Activated T-helper 9 cell treated with anti-CD3 and anti-CD28 coated beads, Interleukin-2, amount 50 U/mL, for 16 hours (primary cell): ENCODE measurements at places on chromosomes 3 and 15.
A peak's percentile ranks its signal among the peaks of the same experiment; 100 is the strongest.

DNA sequence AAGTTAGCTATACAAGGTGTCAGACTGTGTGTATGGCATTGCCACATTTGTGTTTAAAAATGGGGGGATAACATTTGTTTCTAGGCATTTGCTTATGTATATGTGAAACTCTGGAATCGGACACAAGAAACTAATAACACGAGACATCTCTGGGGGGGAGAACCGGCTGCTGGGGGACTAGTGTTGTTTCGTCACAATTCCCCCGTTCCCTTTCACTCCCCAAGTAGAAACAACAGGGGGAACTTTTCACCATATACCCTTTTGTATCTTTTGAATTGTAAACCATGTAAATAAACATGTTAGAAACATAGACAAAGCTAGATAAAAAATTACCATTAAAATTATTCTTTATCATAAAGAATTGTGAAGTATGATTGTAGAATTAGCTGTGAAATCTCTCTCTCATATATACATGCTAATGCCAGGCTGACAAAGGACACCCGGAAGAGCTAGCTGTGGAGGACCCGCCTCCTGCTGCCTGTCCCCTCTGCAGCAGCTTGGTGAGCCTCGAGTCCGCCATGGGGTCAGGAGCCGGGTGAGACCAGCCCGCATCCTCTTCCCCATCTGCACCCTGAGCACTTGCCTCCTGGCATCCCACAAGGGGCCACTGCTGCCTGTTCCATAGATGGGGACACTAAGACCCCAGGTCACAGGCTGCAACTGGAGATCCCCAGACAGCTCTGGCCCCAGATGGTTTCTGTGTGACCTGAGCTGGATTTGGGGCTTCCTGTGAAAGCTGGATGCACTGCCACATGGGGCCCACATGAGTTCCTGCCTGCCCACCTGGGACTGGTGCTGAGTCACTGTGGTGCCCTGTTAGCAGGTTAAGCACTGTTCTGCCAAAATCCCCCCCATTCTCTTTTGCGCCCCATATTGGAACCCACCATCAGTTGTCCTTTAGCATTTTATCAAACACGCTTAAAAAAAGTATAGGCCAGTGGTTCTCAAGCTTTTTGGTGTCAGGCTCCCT lies 91.6 kb downstream of the IQSEC1 start:
- DNase-seq: no peak

DNA sequence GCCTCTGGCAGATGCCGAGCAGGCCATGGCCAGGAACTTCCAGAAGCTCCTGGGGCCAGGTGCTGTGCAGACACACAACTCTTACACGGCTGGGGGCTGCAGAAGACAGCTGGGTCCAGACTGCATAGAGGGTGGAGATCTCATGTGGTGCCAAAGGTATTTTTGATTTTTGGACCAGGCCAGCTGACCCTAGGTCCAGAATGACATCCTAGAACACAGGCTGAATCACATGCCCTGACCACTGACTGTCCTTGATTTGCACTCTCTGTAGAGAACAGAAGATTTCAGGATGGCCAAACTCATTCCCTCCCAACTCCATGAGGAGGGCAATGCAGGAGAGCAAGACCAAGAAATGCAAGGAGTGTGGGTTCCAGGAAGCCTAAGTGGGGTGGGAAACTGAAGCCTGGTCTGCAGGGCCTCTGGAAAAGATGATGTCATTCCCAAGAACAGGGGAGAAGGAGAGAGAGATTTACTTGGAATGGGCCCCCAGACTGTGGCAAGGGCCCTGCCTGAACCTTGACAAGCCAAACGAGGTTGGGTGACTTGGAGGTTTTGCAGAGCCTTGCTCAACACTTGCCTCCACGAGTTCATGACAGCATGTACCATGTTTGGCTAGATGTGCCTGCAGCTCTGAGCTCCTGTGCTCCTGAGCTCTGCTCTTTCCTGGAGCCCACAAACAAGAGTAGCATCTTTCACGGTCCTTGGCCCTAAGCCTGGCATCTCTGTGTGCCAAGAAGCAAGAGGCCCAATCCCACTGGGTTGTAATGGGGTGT lies 38.5 kb upstream of the CTSH start:
- DNase-seq: no peak

DNA sequence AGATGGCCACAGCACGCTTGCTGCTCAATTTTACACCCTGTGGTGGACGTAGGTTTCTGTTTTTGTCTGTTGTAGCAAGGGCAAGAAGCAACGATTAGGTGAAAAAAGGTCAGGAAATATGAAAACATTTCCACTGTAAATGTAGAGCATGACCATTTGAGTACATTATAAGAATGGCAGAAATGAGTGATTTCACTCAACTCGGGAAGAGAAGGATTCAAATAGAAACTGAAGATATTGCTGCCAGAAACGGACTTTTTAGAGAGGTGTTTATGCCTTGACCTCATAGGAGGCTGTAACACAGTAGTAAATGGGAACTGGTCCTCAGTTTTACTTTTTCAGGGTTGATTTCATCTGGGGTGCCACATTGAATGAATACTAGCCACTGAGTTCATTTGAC lies 33.1 kb upstream of the GASK1A start:
- DNase-seq: no peak

GRCh38 chr3:134013280-134013679 lies 16.4 kb downstream of the SLCO2A1 start:
- no peak for DNase-seq

DNA sequence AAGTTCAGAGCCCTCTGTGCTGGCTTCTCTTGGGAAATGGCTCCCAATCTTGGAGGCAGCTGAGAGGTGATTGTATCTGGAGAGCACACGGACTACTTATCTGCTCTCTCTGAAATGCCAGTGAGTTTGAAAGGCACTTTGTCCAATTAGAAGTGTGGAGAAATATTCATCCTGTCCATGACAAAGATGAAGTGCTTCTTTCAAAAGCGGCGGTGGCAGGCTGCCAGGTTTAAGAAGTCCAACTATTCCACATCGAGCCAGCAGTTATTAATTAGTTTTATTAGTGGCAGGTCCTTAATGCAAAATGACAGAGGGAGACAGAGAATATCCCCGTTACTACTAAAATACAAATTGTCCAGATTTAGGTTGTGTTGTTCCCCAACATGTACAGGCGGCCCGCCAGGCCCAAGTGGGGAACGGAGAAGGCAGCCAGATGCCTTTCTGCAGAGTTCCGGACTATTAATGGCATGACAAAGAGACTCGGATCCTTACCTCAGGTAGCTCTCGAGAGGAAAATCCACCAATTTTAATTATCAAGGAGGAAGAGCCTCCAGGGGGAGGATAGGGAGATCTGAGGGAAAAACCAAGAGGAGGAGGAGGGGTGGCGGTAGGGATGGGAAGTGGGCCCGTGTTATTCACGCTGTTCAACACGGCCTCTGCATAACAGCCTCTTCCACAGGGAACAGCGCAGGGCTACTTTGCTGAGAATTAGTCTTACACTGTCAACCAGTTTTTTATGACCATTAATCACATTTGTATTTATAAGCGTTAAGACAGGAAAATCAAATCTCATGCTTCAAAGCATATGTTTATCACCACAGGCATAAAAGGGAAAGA lies 42.0 kb downstream of the RORA start:
- no peak for DNase-seq

GRCh38 chr3:63687278-63688225 lies 35.1 kb downstream of the SNTN start:
- no peak for DNase-seq

GRCh38 chr15:64430000-64430735 lies 30.2 kb upstream of the ZNF609 start:
- no peak for DNase-seq

- DNase-seq: peak; percentile 69
These were observed 19.4 kb upstream of the KIF23 start for GRCh38 chr15:69394556-69395282.
